Activated CD8-positive, alpha-beta memory T cell treated with anti-CD3 and anti-CD28 coated beads for 24 hours (primary cell): ENCODE measurements at places on chromosomes 6 and 20.
A peak's percentile ranks its signal among the peaks of the same experiment; 100 is the strongest.

- no peak for DNase-seq
Measured at GRCh38 chr6:105591053-105591452, 188.2 kb upstream of the PREP start.

DNA sequence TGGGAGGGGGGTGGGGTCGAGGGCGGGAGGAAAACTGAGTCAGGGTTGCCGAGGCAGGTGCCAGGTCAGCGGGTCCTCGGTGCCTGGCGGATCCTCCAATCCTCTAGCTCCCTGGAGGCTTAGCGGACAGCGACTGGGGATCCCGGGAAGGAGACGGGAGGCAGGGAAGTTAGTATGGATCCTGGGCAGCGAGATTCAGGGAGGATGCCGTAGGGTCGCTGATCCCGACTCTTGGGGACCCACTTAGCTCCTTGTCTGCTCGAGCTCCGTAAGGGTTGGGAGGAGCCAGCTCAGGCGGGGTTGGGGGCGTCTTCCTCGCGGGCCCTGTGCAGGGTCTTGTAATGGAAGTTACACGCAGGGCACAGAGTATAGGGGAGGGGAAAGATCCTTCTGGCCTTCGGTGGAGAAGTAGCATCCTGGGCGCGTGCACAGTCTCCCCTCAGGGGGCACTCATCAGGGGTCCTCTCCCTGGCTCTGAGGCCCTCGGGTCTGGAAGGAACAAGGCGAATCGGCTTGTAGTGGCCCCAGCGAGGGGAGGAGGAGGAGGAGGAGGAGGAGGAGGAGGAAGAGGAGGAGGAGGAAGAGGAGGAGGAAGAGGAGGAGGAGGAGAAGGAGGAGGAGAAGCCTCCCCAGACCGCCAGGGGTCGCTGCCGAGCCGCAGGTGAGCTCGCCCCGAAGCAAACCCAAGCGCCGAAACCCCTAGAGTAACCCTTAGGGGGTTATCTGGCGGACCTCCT, 6.4 kb upstream of the SLC12A5 start:
- DNase-seq: peak; percentile 90

DNA sequence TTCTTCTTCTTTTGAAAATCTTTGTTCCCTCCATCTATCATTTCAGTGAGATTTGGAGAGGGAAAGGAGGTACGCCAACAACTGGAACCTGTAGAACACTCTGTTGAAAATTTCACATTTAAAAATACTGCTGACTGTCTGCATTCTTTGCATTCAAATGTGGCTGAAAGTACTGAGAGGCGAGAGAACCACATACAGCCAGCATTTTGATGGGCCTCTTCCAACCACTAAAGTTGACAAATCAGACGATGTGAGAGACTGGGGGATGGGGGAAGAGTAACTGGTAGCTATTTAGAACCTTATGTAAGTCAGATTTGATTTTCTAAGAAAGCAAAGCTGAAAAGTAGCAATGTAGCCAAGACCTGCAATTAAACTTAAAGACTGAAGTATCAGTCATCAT, 77.5 kb downstream of the FKBP5 start:
- no peak for DNase-seq

- DNase-seq: no peak
Measured at GRCh38 chr6:112366695-112367553, 19.8 kb downstream of the RFPL4B start.

DNA sequence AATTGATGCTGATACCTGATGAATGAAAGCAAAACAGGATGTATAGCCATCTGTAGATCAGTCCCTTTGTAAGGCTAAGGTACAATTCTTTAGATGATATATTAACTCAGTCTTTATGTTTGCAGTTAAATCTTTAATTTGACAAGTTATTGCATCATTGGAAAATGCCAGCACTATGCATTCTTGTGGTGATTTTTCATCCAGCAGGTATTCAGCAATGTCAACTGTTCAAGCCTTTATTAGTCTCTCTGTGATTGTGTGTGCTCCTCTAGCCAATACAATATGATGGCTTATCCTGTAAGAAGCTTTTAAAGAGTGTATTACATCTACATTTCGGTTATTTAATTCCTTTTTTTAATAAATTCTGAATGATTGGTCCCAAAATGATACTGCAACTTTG, 34.3 kb downstream of the HLA-DMB start:
- DNase-seq: no peak

GRCh38 chr6:55528624-55529023, 50.4 kb downstream of the HMGCLL1 start:
- DNase-seq: no peak

- no peak for DNase-seq
Measured at GRCh38 chr6:118469468-118469867, 78.6 kb upstream of the PLN start.

DNA sequence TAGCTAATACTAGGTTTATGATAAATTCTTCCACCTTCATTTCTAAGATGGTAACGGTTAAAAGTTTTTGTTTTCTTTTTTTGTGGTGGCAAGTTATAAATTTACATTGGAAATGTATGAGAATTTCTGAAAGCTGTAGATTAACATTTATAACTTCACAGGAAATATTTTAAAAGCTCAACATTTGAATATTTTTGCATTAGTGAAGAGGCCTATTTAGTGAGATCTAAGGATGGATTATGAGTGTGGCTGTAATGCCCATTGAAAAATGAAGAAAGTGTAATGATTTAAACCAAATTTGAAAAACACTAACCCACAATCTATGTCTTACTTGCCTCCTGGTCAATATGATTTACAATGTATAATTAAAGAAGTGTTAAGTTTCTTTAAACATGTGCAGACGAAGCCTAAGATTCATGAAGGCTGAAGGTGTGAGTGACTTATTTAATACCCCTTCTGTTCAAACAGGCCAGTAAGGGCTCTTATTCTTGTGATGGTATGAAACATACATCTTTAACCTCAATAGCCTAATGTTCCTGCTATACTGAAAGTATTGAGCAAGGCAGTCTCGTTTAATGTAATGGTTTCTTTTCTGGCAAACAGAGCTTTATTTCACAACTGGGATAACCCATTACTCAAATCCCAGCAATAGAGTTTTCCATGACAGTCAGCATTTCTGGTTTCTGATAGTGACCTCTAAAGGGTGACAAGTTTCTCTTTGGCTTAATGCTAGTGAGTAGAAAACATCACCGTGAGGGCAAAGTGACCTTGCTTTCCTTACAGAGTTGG, 13.2 kb downstream of the HDGFL1 start:
- no peak for DNase-seq

- DNase-seq: no peak
Measured at GRCh38 chr6:63813566-63814120, 178.0 kb downstream of the PHF3 start.

GRCh38 chr6:117344444-117345291, 79.3 kb downstream of the VGLL2 start:
- DNase-seq: no peak

- DNase-seq: no peak
Measured at GRCh38 chr6:167689751-167690150, 137.0 kb upstream of the AFDN start.

- no peak for DNase-seq
Measured at GRCh38 chr6:125114248-125114858, 39.2 kb upstream of the TPD52L1 start.

- DNase-seq: no peak
Measured at GRCh38 chr6:147159536-147160374, 44.5 kb upstream of the STXBP5 start.

- no peak for DNase-seq
Measured at GRCh38 chr6:154885214-154885613, 109.9 kb upstream of the TIAM2 start.

DNA sequence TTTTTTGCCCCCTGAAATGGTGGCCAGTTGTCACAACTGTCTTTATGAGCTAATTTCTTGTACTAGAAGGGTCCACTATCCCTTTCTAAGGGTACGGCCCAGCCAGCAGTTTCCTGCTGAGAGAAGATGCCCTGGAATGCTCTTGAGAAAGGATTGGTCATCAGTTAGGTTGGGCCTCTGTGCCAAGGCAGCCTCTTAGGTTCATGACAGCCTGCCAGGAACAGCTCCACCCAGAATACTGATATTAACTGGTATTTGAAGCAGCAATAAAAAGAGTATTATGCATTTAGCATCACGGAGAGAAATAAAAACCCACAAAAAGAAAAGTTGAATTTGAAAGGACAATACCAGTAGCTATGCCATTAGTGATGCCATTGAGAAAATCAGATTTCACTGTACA, 9.0 kb upstream of the HINT3 start:
- no peak for DNase-seq

- DNase-seq: no peak
Measured at GRCh38 chr20:15831201-15831600, 742.0 kb downstream of the KIF16B start.

DNA sequence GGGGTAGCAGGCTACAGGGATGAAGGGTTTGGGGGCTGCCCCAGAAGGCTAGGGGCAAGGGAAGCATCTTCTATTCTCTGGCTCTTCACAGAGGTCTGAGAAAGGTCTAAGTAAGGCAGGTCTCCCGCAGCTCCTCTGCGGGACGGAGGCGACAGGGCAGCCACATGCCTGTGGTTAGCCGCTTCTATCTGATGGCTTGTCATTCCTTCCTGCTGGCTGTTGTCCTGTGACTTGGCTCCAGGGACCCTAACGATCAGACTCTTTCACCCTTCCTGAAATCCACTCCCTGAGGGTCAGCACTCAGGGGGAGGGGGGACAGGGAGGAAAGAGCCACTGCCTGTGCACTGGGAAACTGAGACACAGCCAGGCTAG, 673 bp downstream of the CST7 start:
- DNase-seq: peak; percentile 74

DNA sequence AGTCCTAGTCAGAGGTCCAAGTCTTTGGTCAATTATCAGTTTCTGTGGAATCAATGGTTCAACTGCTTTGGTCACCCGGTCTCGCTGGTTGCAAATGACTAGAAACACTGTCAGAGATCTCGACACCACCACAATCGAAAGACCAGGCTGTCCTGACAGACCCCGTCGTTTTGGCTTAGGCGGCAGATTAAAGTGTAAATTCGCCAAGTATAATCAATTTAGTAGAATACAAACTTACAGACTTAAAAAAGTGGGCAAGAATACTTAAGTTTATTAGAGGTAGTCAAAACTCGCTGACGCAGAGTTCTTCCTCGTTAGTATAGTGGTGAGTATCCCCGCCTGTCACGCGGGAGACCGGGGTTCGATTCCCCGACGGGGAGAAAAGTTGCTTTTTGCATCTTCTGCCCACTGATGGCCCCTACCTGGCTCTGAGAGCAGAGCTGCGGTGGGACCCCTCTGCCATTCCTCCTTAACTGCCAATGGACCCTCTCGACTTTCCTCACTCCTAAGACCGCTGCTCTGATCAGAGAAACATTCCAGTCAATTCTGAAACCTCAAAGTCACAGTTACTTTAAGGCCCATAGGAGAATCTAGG, 30.6 kb upstream of the ZNF184 start:
- DNase-seq: peak; percentile 97

- DNase-seq: no peak
Measured at GRCh38 chr20:49283176-49283702, 5.4 kb upstream of the ZNFX1 start.

DNA sequence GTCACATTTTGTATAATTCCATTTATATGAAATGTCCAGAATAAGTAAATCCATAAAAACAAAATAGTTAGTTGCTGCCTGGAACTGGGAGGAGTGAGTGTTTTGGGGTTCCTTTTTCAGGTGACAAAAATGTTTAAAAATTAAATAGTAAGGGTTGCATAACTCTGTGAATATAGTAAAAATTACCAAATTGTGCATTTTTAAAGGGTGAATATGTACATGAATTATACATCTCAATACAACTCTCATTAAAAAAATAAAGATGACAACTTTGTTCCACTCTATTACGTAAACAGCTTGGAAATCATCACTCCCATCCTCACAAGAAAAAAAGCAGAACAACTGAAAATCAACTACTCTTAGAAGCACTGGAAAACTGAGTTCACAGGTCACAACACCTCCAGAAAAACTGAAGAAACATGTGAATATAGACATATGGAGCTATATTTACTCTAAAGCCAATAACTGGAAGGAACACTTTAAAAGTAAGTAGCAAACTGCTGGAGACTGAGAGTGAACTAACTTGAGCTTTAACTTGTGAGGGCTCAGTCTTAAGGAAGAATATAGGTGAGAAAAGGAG, 40.0 kb downstream of the RANBP9 start:
- no peak for DNase-seq

- no peak for DNase-seq
Measured at GRCh38 chr20:57326667-57327455, 2.7 kb upstream of the SPO11 start.

GRCh38 chr6:63487103-63487813, 85.0 kb upstream of the LOC128125822 start:
- no peak for DNase-seq

- DNase-seq: no peak
Measured at GRCh38 chr6:161100072-161100471, 108.5 kb downstream of the MAP3K4 start.

GRCh38 chr20:47506850-47507249, 5.2 kb downstream of the NCOA3 start:
- DNase-seq: no peak

DNA sequence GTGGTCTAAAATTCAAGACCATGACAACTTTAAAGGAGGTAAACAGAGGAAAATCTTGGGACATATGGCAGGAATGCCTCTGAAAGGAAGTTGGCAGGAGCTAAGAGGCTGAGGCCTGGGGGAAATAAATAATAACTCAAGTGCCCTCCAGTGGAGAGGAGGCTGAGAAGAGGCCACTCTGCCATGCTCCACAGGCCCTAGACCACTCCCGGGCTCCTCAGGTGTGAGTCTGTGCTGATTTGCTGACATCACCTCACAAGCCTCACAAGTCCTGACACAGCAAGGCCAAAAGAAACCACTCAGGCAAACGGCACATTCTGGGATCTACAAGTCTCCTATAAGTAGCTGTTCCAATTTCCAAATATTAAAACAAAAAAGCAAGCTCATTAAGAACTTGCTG, 91.0 kb upstream of the RIPOR2 start:
- DNase-seq: no peak

GRCh38 chr6:79802657-79803300, 144.6 kb downstream of the ELOVL4 start:
- no peak for DNase-seq

DNA sequence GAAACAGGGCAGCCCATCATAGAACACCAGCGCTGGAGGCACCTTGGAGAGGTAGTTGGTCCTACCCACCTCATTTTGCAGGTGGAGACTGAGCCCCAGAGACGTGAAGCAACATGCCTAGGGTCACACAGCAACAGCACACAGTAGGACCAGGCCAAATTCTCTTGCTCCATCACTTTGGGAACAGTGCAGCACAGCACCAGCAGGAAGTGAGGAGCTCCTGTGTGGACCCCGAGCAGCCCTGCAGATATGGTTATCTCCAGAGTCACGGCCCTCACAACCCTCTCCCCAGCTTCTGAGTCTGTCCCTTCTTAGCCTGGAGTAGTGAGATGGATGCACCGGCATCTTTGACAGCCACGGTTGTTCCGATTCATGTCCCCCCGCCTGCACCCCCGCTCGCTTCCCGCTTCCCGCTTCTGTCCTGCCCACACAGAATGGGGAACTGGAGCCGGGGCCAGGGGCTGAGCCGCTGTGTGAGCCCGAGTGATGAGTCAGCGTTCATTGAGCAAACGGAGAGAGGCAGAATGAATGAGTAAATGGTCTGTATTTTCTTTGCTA, 72.6 kb upstream of the DUSP22 start:
- DNase-seq: peak; percentile 59

DNA sequence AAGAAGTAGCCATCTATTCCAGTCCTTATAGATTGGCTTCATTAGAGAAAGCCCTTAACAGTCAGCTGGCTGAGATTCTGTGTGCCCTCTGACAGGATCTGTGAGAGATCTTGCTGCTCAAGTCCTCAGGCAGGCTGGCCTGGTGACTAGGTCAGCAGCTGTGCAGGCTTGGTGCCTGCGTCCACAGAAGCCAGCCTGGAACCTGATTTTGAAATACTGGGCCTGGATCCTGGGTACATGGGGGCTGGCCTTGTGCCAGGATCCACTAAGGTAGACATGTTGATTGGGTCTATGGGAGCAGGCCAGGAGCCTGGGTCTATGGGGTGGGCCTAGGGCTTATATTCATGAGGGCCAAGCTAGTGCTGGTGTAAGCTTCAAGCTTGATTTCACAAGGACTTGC, 381.8 kb upstream of the MARCKS start:
- no peak for DNase-seq
